ENCODE measurements at places on chromosomes 5 and 9.

DNA sequence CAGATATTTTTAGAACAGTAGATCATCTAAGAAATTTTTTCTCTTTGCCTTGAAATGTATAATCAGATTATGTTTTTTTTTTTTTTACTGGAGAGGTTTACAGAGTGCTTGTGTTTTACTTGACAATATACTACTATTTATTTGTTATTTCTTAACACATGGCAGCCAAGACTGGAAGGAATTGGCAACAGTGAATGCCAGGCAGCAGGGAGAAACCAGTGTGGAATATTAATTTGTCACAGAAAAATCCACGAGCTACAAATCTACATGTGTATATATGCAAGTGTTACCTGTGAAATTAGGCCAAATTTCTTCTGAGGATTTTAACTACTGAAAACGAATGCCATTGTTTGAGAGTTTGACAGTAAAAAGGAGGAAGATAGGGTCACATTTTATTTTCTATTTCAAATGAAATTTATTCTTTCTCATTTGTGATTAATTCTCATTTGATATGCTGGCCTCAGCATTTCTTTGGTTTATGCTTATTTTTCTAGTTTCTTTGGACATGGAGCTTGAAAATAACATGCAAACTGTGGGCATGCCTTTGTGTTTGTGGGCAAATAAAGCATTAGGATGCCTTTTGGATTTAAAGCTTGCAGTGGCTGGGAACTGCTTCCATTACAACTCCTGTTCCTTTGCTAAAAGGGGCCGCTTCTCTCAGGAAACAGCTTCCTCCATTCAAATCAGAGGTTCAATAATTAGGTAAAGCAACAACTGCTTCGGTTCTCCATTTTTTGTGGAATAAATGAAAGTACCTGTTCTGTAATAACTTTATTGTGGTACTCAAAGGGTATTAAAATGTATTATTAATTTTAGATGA, 39.0 kb upstream of the ZFYVE16 start:
- no peak for DNase-seq

GRCh38 chr9:79266986-79267385, 304.8 kb upstream of the TLE4 start:
- no peak for DNase-seq

GRCh38 chr5:126124706-126125345, 298.4 kb upstream of the GRAMD2B start:
- no peak for DNase-seq

DNA sequence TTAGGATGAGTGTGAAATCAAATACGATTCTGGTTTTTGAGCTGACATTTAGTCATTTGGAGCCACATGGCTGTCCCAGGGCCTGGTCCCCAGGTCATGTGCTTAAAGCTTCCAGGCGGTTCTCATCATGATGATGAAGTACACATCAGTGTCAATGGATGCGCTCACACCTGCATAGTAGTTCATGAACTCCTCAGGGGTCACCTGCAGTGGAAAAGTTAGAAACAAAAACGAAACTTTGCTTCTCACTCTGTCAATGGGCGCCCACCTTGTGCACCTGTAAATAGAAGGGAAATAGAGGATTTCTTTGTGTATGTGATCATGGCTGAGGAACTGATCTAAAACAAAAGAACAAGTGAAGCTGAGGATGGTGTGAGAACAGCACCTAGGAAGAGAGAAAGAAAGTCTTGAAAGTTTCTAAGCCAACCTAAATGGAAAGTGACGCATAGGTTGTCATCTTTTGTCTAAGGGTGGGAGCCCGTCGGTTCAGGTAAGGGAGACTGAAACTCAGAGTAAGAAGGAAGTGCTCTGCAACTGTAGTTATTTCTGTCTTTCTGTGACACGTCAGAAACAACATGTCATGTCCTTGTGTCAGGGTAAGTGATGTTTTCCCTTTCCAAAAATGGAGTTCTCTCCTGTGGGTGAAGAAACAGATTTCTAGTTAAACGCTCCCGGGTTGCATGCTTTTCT, 33.8 kb downstream of the CAPSL start:
- DNase-seq = no peak

DNA sequence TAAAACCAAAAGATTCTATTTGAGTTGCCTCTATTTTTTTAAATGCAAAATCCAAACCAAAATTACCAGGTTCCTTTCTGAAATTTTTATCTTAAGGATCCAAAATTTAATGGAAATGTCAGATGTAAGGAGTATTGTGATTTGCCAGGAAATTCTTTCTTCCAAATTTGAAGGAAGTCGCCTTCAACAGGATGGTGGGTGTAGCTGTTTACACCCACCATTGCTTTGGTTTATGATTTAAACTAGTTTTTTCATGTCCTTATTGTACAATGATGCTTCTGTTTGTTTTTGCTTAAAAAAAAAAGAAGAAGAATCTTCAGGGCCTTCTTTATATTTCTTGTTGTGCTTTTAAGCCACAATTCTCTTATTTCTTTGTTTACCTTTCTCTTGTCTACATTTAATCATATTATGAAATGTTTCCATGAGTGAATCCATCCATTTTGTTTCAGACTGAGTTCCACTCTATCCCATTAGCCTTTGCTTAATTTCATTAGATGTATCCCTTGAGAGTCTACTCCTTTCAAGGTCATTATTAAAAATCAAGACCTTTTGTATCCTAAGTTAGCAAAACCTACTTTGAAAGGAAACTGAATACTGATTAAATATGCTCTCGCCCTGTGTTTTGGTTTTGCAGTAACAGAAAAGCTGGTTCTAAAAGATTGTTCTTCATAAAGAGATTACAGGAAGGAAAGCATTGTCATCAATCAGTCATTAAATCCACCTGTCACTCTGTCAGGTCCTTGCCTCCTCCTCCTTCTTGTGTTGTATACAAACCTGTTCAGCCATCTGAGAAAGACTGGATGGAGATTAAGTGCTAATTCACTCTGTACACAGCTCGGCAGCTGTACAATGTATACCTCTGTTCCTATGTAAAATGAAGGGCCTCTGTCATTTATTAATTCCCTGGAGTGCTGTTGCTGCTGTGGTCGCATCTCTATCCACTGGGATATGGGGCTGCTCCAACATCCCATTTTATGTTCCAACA, 45.5 kb upstream of the SLC2A8 start:
- DNase-seq = no peak

Measured in HEK293T (cell line).